Activated gamma-delta T cell treated with Interleukin-2 at 50 U/mL for 16 hours (primary cell): ENCODE measurements at places on chromosomes 7 and 10.

GRCh38 chr10:8768852-8769251 is 714.4 kb downstream of the GATA3 start:
- DNase-seq = no peak

GRCh38 chr10:26540601-26541000 is 102.5 kb downstream of the APBB1IP start:
- DNase-seq = no peak

DNA sequence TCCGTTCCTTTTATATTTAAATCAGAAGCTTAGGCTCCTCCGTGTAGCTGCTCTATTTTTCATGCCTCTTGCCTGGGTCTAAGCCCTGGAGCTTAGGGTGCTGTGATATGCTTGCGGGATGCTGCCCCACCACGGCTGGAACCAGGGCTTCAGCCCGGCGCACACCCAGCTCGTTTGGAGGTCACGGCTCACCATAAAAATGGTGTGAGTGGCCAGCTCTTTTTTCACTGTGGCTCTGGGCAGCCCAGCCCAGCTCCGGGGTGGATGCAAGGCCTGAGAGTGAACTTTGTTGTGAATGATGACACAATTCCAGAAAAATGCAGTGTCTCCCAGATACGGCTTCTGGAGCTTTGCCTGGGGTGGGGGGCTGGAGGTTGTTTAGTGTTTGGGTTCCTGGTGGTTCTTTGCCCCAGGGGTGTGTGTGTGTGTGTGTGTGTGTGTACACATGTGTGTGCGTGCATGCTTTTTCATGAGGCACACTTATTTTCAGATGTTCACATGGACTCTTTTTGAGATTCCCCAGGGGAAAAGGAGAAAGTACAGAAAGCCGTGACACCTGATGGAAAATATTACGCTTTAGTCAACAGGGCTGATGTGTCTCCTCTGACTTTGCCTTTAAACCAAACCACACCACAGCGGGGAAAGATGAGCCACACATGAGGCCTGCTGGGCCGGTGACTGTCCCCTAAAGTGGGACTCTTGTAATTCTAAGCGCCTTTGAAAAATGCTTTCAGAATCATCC is 46.2 kb downstream of the GRK5 start:
- DNase-seq = no peak

DNA sequence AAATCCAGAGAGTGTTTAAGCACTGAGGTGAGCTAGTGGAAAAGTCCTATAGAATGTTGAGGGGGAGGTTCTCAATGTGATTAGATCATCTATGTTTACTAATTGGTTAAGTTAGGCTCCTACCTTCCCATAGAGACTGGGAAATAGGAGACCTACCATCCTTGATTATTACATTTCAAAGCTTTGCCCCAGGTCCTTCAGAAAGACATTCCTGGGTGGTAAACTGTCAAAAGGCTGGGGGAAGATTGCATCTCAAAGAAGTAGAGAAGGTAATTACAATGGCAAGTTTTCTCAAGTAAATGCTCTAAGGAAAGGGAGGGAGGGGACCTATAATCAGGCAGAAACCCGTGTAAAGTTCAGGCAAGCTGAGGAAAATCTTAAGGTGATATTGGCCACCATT is 247.8 kb upstream of the SMIM30 start:
- DNase-seq = no peak

DNA sequence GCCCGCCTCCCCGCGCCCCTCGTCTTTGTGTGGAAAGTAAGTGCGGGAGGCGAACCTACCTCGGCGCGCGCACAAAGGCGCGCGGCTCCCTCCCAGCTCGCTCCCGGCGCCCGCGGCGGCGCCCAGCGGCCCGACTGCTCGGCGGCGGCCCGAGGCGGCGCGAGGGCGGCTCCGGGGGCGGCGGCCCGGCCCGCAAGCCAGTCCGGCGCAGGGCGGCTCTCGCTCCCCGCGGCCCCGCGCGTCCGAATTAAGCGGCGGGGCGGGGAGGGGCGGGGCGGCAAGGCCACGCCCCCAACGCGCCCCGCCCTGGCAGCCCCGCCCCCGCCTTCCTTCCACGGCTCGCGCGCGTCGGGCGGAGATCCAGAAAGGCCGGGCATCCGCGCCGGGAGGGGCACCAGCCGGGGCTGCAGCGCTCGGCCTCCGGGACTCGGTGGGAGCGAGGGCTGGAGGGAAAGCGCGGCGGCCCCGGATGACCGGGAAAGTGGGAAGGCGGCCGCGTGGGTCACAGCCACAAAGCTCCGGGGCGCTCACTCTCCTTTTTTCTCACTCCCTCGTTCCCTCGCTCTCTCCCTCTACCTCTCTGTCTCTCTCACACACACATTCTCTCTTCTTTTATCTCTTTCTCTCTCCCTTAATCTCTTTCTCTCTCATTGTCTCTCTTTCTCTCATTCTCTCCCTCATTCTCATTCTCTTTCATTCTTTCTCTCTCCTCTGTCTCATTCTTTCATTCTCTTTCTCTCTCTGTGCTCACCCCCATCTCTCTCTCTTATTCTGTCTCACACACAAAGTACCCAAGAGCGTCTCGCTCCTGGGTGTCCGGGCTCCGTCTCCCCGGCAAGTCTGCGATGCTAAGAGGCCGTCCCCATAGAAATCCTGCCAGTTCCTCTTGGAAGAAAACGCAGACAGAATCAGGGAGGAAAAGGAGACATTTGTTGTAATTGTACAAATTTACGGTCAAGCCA is 170.2 kb downstream of the FAM107B start:
- peak; percentile 69 for DNase-seq

GRCh38 chr10:52621635-52622079 is 150.9 kb downstream of the MBL2 start:
- DNase-seq = no peak

- peak; percentile 58 for DNase-seq
Observed at GRCh38 chr10:29496341-29497162, 138.2 kb downstream of the SVIL start.

- no peak for DNase-seq
Observed at GRCh38 chr10:5538446-5538845, 13.7 kb downstream of the CALML3 start.

GRCh38 chr10:43802988-43803696 is 154.5 kb upstream of the ZNF32 start:
- no peak for DNase-seq

- DNase-seq = no peak
Observed at GRCh38 chr7:124765401-124766352, at the start of gene GPR37. Gene GPR37, minus strand, starts transcription at chr7:124765792. Its CDS starts 816 bp downstream, at chr7:124764976.

GRCh38 chr7:3436746-3437145 is 135.7 kb downstream of the SDK1 start:
- DNase-seq = no peak

DNA sequence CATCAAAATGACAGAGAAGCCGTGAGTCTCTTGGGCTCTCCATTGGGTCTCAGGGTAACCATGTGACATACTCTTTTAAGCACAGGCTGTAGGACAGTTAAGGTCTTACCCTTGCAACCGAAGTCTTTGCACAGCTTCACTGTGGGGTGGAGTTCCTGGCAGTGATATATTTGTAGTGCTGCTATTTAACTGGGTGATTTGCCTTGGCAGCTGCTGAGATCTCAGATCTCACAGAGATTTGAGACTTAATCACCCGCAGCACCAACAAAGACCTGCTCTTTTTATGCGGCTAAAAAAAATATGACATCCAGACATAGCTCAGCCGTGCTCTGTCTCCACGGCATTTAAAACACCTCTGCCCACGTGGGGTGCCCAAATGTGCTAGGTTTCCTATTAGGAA is 63.4 kb upstream of the NPTX2 start:
- DNase-seq = no peak

GRCh38 chr7:123417580-123417979 is 116.8 kb downstream of the IQUB start:
- DNase-seq = no peak

DNA sequence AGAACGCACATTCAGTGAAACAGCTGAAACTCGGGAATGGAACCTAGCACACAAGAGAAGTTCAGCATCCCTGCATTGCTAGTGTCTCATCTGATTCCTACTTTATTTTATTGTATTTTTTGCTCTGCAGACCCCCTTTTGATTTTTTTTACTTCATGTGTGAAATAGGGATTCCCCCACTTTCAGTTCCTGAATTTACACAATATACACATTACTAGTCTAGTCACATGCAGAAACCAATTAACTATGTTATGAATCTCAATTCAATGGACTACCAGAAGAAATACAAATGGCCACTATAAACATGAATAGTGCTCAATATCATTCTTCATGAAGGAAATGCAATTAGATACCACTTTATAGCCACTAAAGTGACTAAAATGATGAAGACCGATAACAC is 386.1 kb upstream of the COBL start:
- no peak for DNase-seq

GRCh38 chr10:81082621-81083376 is 545.1 kb downstream of the SH2D4B start:
- DNase-seq = no peak

DNA sequence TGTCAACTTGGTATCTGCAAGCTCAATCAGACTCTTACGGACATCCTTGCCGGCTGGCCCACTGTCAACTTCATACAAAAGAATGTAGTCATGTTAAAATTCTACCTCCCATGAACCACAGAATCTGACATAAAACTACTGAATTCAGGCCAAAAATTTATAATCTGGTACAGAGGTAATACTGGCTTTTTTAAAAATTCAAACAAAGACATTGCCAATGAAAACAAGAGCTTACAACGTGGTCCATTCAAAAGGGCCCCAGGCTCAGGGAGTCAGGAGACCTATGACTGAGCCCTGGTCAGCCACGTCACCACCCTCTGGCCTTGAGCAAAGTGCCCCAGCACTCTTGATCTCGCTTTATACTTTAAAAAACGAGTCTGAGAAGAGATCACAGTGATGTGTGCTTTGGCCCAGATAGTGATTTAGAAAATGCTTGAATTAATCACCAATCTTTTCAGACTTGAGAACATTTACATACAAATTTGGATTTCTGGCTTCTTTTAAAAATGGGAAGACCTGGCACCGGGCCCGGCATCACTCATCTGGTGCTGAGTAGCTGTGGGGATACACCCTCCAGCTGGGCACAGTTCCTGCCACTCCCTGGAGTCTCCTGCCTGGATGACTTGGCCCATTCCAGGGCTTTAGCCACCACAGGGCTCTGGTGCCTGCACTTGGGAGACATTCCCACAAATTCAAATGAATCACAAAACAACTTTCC is 94.1 kb downstream of the PIP4K2A start:
- no peak for DNase-seq

DNA sequence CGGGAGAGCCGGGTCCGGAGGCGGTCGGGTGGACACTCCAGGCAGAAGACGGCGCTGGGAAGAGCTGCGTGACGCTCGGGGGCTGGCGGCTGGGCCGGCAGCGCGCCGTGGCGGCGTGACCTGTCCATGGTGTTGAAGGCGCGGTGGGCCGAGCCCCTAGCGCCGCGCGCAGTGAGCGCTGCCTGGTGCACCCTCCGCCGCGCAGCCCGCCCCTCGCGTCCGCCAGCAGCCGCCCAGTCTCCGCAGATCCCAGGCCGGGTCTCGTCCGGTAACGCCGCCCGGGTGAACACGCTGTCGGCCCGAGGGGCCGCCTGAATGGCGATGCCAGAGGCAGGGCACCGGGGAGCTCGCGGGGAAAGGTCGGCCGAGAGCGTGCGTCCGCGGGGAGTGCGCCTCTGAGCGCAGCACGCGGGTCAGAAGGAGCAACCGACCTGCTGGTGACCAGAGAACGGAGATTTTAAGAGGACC is 657 bp upstream of the TMEM178B start:
- DNase-seq = no peak

DNA sequence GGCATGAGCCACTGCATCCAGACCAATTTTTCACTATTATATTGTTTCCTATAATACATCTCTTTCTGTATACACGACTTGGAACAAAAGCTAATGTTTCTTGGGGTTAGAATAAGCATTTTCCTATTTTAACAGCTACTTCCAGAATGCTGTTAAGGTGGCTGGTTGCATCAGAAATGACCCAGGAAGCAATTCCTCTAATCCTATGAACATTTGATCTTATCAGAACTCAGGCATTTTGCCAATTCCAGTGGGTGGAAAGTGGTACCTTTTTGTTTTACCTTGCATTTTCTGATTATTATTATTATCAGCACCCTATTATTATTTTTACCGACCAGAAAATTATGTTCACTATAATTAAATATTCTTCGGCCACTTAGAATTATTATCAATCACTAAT is 73.3 kb downstream of the NDUFB2 start:
- DNase-seq = no peak

- no peak for DNase-seq
Observed at GRCh38 chr7:82376739-82377138, 66.8 kb downstream of the CACNA2D1 start.

- no peak for DNase-seq
Observed at GRCh38 chr7:105651798-105652197, 70.5 kb upstream of the EFCAB10 start.

DNA sequence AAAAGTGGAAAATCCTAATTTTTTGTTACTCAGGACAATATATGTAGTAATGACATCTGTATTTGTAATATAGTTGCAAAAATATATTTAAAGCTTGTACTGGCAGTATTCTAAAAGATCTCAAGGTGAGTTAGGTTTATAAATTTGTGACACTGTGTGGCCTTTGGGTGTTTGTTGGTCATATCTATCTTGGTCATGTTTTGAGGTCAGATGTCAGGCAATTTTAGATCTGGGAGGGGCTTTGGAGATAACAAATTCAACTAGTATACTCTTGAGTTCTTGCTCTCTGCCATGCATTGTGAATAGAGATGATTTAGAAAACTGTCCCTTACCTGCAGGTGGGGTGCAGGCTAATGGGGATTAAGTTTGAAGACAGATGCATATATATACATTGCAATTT is 3.1 kb downstream of the TBC1D12 start:
- DNase-seq = no peak

GRCh38 chr7:20229081-20229480 is 11.9 kb upstream of the MACC1 start:
- DNase-seq = no peak

DNA sequence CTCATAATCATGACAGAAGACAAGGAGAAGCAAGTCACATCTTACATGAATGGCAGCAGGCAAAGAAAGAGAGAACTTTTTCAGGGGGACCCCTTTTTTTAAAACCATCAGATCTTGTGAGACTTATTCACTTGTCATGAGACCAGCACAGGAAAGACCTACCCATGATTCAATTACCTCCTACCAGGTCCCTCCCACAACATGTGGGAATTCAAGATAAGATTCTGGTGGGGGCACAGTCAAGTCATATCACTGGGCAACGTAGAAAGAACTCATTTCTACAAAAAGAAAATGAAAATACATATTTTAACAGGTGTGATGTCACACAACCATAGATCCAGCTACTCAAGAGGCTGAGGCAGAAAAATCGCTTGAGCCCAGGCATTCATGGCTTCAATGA is 304.1 kb downstream of the IPMK start:
- no peak for DNase-seq

DNA sequence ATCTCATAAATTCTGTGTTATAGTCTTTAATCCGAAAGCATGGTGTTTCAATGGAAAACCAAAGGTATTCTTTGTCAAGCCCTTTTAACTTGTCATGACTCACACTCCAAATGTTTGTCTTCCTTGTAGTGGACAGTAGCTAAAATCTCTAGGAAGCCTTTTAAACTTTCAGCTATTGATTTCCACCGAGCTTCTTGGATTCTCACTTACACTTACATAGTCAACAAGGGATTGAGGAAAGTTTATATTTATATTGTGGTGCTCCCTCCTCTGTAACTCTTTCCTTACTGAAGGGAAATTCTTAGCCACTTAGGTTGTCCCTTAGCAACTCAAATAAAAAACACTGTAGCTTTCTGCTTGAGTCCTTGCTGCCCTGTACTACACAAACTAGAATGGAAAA is 31.2 kb upstream of the GPR37 start:
- DNase-seq = no peak
